ENCODE measurements at places on chromosomes 4 and X.

- no peak for DNase-seq
Observed at GRCh38 chrX:18687856-18688495, 16.1 kb upstream of the RS1 start.

DNA sequence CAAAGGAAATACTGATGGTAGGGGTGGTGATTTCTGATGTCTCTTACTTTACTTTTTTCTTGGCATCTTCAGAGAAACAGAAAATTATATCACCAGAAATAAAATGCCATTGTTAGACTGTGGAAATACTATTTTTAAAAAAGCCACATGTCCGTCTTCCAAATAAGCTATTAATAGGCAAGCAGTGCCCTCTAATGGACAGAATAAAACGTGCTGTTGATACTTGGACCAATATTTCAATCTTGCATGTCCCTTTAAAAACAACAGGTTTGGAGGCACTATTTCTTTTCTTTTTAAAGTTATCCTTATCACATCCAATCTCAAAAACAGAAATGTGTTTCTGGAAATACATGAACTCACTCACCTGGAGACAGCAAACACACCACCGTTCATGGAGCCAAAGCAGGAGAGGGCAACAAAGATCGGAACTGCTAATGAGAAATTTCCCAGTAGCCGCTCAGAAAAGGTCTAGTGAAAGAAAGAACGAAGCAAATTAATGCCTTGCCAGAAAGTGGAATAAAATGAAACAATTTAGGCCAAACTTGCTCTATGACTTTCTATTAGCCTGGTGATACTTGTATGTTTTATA lies 59.2 kb downstream of the SLC7A11 start:
- no peak for DNase-seq

DNA sequence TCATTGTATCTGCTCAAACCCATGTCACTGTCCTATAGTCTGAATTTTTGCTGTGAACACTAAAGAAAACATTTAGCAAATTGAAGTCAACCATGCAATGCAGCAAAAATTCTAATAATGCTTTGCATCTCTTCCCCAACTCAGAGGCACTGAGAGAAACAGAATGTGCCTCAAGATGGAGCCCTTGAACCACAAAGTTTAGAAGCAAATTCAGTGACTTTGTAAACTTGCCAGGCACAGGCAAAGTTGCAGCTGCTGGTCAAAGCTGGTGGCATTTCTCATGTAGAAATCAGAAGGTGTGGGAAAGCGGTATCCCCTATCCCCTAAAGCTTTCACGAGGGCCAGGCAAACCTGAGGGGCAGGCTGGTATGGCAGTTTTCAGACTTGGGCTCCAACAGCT lies 121.7 kb upstream of the DIPK2B start:
- no peak for DNase-seq

GRCh38 chr4:83716874-83717273 lies 181.0 kb downstream of the GPAT3 start:
- no peak for DNase-seq

GRCh38 chr4:121408-122084 lies 2.8 kb upstream of the ZNF718 start:
- no peak for DNase-seq

DNA sequence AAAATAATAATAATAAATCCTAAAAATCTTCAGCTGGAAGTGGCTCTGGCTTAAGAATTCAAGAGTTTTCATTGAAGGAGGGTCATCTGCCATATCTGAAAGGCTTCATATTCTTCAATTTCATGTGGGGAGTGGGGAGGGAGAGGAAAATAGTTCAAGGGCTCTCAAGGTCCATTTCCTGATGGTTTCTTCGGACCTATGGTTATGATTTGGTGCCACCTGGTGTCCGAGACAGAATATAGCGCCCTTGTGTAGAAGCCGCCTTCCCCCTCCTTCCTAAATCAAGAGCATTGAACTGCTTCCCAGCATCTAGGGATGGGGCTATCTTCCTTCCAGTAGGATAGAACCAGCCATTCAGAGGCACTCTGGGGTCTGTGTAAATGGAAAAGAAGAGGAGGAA lies 34.3 kb downstream of the NLGN3 start:
- DNase-seq = no peak

- DNase-seq = no peak
Observed at GRCh38 chr4:39232100-39232499, 49.8 kb downstream of the WDR19 start.

DNA sequence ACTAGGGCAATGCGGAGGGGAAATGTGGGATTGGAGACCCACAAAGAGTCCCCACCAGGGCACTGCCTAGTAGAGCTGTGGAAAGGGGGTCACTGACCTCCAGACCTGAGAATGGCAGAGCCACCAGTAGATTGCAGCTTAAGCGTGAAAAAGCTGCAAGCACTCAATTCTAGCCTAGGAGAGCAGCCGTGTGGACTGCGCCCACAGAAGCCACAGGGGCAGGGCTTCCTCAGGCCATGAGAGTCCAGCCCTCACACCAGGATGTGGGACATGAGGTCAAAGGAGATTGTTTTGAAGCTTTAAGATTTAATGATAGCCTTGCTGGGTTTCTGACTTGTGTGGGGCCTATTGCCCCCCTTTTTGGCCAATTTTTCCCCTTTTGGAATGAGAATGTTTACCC lies 379.0 kb downstream of the INPP4B start:
- no peak for DNase-seq

DNA sequence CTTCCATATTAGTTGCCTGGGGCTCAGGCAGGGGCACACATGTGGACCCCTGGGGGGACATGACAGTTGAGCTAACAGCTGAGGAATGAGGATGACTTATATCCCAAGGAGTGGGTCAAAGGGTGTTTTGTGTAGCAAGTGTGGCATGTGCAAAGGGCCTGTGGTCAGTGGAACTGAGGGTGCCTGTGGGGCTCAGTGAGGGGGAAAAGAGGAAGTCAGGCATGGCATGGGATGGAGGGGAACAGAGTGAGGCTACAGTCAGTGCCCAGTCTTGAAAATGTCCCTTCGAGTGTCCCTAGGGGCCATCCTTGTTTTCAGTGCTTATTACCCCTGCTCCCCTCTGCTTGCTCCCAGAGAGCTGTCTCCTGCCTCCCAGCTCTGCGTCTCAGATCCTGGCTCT lies 64.3 kb upstream of the CD99 start:
- DNase-seq = no peak

- no peak for DNase-seq
Observed at GRCh38 chrX:107686792-107687191, 58.5 kb downstream of the PRPS1 start.

GRCh38 chr4:86661006-86661405 lies 66.9 kb downstream of the PTPN13 start:
- no peak for DNase-seq

DNA sequence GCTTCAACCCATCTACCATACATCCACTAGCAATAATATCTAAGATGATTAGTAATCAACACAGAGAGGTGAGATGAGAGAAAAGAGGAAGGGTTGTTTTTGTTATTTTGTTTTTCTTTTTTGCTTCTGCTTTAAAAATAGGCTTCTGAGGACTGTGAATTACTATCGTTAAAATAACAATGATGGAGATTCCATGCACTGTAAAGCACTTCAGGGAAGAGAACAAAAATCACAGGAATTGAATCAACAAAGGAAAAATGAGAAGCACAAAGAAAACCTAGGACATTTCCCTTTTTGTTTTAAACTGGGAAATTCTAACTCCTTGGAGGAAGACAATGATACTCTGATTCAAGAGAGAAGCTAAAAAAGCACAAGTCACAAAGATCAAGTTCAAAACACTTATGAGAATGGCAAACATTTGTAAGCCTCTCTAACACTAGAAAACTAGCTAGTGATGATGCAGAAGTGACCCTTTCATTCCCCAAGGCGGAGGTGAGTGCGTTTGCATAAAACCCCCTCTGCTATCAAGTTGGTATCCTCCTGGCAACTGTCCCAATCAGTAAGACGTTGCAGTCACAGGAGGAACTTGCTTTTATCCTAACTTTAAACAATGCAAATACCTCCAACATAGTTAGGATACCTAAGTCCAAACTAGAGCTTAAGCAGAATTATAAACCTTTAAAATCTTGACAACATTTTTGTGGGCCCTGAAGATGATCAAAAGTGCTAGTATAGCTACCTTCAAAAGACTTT lies 308.5 kb downstream of the CAMK2D start:
- no peak for DNase-seq

DNA sequence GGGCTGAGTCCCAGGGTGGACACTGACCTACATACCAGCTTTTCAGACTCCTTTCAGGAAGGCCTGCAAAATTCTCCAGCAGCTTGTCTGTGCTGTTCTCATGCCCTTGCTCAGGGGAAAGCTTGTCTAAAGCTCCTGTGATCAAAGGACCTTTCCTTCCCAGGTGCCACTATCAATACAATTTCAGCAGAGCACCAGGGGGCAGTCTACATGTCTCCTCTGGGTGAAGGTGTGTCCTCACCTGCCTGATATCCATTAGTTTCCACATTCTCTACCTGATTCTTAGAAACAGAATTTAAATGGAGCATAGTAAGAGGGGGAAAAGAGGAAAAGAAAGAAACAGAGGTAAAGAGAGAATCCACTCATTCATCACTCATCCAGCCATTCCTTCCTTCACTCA lies 114.2 kb downstream of the PPARGC1A start:
- no peak for DNase-seq

DNA sequence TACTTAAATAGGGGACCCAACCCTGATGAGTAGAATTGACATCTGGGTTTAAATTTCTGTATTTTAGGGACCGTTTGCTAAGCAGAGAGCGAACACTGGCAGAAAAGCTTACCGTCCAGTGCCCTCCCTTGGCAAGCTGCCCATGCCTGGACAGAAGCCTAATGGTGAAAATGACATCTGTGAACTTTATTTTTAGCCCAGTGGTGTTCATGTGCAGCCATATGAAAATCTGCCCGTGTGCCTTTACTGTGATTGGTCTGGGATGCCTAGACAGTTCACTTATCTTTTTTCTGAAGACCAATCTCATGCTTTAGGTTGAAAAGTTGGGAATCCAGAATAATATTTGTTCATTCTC lies 1.1 kb downstream of the STBD1 start:
- DNase-seq = no peak

DNA sequence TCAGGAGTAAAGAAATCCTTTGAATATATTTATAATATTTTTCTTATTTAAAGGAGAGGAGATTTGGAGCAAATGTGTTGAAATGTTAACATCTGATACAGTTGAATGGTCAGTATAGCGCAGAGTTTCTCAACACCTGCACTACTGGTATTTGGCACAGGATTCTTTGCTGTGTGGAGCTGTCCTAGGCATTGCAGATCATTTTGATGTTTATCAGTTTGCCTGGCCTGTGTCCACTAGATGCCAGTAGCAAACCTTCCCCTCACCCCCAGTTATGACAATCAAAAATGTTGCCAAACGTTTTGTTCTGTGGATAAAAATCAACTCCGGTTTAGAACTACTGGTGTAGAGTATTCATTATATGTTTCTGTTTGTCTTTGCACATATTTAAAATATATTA lies 765.3 kb upstream of the SLIT2 start:
- no peak for DNase-seq

GRCh38 chr4:158209825-158210807 lies at the start of gene TMEM144:
TSS of gene TMEM144 (plus strand) at chr4:158210486. CDS start at chr4:158212668, 2,182 bp downstream.
- DNase-seq = no peak

DNA sequence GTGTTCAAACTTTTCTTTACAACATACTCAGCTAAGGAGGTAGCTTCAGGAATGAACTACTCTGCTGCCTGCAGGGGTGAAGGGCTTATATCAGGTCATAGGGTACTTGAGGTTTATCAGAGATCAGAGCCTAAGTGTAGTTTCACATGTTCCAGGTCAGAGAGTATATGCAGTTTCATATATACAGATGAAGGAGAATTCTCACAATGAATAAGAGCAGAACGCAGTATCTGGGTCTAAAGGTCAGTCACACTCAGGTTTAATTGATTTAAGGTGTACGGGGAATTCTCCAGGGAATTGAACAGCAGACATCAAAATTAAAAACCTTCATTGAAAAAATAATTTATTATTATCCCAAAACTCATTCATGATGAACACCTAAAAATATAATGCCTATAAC lies 700.6 kb downstream of the TECRL start:
- no peak for DNase-seq

GRCh38 chr4:83326546-83326945 lies 8.1 kb downstream of the HPSE start:
- no peak for DNase-seq

DNA sequence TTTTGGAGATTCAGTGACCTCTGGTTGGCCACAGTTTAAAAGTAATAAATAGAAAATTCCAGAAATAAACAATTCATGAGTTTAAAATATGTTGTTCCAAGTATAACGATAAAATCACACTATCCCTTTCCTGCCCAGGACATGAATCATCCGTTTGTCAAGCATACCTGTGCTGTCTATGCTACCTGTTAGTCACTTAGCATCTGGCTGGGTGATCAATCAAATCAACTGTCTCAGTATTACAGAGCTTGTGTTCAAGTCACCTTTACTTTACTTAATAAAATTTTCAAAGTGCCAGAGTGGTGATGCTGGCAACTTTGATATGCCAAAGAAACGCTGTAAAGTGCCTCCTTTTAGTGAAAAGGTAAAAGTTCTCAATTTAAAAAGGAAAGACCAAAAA lies 979.5 kb upstream of the NDST4 start:
- DNase-seq = no peak

GRCh38 chr4:113602646-113603228 lies 158.8 kb downstream of the CAMK2D start:
- no peak for DNase-seq

- DNase-seq = no peak
Observed at GRCh38 chr4:8754634-8755589, 116.7 kb downstream of the HMX1 start.

DNA sequence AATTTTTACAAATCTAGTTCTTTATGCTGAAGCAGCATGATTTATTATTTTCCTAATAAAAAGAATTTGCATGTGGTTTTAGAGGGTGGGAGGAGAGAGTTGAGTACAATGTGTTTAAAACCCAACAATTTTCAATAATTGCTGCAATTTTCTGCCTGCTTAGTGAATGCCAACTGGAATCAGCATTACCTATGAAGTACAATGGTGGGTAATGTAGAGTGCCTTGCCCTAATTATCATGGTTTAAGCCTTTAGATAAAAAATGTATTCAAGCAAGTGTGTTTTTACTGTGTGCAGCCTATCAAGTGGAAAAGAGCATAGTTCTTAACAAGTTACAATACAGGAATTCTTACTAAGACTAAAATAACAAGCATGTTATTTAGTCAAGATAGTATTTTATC lies 77.9 kb upstream of the ANKRD50 start:
- DNase-seq = no peak

GRCh38 chr4:61994036-61994435 lies 793.9 kb downstream of the ADGRL3 start:
- no peak for DNase-seq

DNA sequence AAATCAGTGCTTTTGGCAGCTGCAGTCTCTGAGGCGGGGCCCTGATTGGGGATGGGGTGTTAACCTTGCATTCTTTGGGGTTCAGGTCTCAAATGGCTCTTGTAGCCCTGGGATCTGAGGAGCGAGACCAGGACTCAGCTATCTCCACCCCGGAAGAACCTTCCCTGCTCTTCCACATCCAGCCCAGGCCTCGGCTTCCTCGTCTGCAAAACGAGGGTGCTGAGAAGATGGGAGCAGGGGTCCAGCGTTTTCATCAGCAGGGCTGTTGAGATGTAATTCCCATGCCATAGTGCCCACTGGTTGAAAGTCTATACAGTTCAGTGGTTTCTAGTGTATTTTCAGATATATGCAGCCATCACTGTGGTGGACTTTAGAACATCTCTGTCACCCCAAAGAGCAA lies 34.6 kb upstream of the WFS1 start:
- DNase-seq = no peak

- DNase-seq = no peak
Observed at GRCh38 chrX:104488811-104489210, 77.2 kb upstream of the IL1RAPL2 start.

- DNase-seq = no peak
Observed at GRCh38 chrX:53031380-53031779, 17.2 kb upstream of the GPR173 start.

- no peak for DNase-seq
Observed at GRCh38 chr4:45679411-45679810, 444.4 kb downstream of the GABRG1 start.

All from stimulated activated CD8-positive, alpha-beta memory T cell treated with anti-CD3 and anti-CD28 coated beads, Interleukin-7, amount 100 ng/mL, for 1 hour (primary cell).